A549 treated with RU486 at 1 μM for 4 hours (cell line): ENCODE measurements at places on chromosomes 3 and 15. TPM values are rescaled to one million over a fixed set of nuclear protein-coding genes. Genes with fewer than 3 reads are reported as not detected.

The NOX5 gene
- total RNA-seq: 0.19 to 0.38 TPM (median 0.29 TPM) in 5 replicates

The A4GNT gene
- total RNA-seq: not detected in 5 replicates

The ST8SIA2 gene
- total RNA-seq: 0.16 to 0.80 TPM (median 0.54 TPM) in 5 replicates

The RBP2 gene
- not detected in 5 replicates for total RNA-seq

The TGM4 gene
- 0.10 to 0.17 TPM in 2 of 5 replicates, not detected in the others for total RNA-seq

The CHRFAM7A gene
- total RNA-seq: 5.2 to 7.5 TPM (median 6.2 TPM) in 5 replicates

The ITGA11 gene
- 2.2 to 8.2 TPM (median 5.4 TPM) in 5 replicates for total RNA-seq

The OIP5 gene
- 10.5 to 16.8 TPM (median 14.2 TPM) in 5 replicates for total RNA-seq
